Activated naive CD4-positive, alpha-beta T cell (primary cell): ENCODE measurements at places on chromosomes 3 and 15.

DNA sequence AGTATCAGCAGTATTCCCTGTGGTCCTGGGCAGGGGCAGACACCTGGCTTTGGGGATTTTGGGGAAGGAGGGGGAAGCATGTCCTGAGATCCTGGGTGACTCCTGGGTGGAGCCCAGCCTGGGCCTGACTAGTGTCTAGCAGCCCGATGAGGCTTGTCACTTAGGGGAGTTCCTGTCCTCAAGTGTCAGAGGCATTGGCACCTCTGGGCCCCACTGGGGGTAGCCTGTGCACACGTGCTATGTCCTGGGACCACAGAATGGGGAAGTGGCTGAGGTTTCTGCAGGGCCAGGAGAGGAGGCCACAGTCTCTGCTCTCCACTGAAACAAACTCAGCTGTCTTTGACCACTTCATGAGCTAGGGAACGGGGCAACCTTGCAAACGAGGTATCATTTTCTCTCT is 31.5 kb upstream of the ADCY5 start:
- no peak for DNase-seq

GRCh38 chr15:42069496-42070278 is 24.7 kb downstream of the PLA2G4D start:
- DNase-seq, result no peak

- DNase-seq, result no peak
Measured at GRCh38 chr15:61038387-61038786, 190.7 kb downstream of the RORA start.

- no peak for DNase-seq
Measured at GRCh38 chr3:126440709-126440995, 35.0 kb downstream of the ZXDC start.

DNA sequence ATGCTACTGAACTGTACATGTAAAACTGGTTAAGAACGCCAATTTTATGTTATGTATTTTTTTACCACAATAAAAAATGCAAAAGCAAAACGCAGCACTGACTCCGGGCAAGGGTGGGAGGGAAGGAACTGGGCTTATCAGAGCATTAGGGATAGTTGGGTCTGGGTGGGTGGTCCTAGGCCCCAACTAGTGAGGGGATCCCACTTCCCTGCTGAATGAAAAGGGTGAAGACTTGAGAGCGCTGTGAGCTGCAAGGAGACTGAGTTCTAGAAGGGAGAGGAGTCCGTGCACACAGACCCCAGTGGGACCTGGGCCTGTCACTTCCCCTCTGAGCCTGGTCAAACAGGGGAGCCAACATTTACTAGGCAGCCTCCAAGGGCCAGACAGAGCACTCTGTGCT is 98.6 kb downstream of the TPRA1 start:
- DNase-seq, result no peak

GRCh38 chr3:39267631-39268548 is 11.9 kb downstream of the CX3CR1 start:
- DNase-seq, result no peak

DNA sequence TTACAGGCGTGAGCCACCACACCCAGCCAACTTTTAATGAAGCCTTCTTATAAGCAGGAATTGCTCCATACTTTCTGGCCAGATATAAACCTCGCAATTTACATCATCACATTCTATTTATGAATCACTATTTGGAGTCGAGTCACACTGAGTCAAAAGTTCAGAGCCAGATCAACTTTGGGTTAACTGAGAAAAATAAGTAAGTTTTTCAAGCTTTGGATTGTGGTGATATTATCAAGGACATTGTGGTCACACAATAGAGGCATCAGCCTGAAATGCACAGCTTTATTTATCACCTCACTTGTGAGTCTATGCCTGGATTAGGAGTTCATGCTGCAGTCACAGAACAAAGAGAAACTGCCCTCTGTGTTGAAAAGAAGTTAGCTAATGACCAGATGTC is 1163.5 kb downstream of the ROBO1 start:
- no peak for DNase-seq

GRCh38 chr15:93209690-93210445 is 120.9 kb upstream of the RGMA start:
- no peak for DNase-seq

DNA sequence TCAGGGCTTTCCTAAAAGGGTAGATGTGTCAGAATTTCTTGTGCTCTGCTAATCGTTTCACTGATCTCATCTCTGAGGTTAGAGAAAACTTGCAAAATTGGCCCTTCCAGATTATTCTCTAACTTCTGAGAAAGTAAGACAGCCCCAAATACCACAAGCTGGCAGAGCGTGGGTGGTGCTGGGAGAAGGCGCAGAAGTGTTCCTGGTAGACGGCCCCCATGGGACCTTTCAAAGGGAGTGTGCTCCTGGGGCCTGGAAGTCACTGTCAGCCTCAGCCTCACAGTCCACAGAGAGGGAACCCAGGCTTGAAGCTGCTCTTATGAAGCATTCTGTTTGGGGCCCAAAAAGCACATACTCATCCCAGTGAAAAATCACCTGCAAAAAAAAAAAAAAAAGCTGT is 86.5 kb upstream of the PFN2 start:
- no peak for DNase-seq

DNA sequence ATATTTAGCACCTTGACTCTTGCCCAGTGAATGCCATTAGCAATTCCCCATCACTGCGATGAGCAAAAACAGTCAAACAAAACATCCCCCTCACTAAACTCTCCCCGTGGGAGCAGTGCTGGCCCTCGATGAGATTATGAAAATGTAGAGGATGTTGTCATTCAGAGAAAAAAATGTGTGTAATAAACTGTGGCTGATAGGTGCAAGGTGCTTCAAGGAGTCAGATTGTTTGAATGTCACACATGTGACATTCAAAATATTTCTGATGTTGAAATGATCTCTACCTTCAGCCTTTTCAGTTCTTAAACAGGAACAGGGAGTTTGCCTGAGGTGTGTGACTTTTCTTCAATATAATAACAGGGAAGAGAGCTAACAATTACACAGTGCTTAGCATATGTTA is 281.8 kb upstream of the TRIM42 start:
- DNase-seq, result no peak

DNA sequence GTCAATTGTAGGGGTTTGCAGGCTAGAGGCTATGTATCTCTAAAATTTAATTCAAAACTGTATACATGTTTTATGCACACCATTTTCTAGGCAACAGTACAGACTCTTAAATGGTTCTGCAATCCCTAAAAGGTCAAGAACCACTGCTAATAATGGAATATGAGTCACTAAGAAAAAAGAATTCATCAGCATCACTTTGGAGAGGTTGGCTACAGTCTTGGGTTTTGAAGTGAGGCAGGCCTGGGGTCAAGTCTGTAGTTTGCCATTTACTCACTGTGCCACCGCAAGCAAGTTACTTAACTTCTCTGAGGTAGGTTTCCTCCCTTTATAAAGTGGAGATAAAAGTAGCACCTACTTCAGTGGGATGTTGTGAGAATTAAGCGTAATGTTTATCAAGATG is 33.7 kb downstream of the THRB start:
- DNase-seq, result no peak

- DNase-seq, result no peak
Measured at GRCh38 chr3:133575086-133575485, 1.6 kb downstream of the CDV3 start.

DNA sequence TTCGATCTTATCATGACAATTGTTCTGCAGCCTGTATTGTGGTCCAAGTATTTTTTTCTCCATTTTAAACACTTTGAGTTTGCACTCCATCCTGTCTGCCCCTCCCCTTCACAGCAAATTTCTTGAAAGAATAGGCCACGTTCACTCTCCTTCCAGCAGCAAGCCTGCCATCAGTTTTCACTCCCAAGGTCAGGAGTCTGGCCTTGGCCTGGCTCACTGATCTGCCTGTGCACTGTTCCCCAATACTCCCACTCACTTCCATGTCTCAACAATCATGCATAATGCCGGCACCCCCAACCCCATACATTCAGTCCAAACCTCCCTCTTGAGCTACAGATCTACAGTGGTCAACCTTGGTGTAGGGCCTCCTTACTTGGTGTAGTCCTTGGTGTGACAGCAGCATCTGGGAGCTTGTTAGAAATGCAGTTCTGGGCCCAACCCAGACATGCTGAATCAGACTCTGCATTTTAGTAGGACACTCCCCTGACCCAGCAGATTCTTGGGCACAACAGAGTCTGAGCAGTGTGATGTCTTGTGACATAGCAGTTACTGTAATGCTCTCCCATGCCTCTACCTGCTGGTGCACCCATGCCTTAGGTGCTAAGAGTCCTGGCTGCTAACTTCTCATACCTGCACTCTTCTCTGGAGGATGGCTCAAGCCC is 58.3 kb upstream of the XCR1 start:
- no peak for DNase-seq

DNA sequence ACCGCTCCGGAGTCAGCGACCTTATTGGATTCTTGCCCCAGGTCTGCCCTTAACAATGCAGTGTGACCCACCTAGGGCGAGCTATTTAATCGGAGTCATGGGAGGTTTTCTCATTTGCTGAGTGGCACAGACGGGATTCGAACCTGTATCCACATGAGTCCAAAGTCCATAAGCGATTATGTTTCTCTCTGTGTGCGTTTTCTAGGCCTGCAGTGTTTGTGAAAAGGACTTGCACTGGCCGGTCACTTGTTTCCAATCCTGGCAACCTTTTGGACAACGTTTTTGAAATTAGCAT is 691 bp upstream of the HDGFL3 start:
- no peak for DNase-seq

- DNase-seq, result no peak
Measured at GRCh38 chr3:126111126-126111551, 27.2 kb upstream of the SLC41A3 start.

DNA sequence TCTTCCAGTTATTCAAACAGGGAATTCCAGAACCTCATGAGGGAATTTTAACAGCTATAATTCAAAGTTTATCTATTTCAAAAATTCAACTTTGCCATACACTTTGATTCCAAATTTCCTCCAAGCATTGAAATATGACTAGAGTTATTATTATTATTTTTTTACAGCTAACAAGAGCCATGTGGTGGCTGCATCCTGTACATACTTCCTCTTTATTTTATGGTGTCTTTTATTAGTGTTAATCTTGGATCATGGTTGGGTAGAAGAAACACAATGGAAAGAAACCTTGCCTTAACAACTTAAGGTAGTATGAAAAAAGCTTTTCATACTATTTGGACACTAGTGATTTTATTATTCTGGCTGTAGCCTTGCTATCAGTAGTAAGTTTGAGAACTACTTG is 52.7 kb downstream of the TFG start:
- no peak for DNase-seq

GRCh38 chr3:131323014-131323413 is 58.6 kb upstream of the NUDT16 start:
- DNase-seq, result no peak

- no peak for DNase-seq
Measured at GRCh38 chr3:122443090-122443489, 27.2 kb upstream of the WDR5B start.

GRCh38 chr3:184485906-184486305 is 75.7 kb upstream of the EPHB3 start:
- no peak for DNase-seq

DNA sequence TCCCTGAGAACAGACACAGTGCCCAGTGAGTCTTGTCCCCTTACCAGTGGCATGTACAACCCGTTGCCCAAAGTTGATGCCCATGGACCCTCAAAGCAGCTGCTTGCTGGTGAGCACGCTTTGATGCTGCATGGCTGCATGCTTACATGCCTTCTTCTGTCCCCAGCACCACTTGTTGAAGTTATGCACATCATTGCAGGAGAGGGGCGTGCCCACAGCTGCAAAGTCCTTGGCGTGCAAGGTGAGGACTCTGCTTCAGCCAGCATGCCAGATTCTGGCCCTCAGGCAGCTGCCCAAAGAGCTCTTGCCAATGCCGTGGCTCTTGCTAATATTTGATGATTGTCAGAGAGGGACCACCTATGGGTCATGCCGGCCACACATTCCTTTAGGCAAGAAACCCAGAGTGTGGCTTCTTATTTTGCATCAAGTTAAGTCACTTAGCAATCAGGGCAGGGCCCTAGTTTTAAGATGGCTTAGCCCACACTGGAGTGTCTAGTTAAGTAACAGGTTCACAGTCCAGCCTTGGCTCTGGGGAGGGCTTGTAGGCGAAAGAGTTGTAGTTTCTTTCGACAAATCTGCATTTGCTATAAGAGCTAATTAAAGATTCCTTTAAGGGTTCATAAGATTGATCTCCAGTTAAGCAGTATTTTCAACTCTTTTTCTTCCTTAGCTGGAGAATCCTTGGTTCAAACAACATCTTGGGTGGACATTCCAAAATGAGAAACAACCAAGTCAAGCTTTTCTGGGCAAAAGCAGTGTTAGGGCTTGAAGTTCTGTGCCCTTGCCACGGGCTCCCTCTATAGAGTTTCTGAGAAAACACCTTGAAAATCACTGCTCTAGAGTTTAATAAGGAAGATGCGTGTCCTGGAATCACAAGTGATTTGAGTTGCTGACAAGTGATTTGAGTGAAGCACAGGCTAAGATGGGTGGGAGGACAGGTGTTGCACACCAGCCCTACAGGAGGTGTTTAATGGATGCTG is 128.6 kb downstream of the SLCO3A1 start:
- no peak for DNase-seq

DNA sequence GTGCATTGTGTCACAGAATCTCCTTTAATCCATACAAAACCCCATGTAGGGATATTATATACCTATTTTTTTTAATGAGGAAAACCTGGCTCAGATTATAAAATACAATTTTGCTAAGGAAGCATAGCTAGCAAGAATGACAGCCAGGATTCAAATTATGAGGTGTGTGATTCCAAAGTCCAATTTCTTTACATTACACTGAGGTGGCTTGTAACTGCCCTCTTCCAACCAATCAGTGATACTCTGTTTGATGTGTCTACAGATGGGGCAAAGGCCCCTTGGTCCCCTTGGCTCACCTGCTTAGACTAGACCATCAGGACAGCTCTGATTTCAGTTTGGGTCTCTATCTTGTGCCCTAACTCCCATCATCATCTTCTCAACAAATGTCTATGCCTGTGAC is 120.3 kb upstream of the ADAMTS9 start:
- no peak for DNase-seq

- DNase-seq, result no peak
Measured at GRCh38 chr3:15148614-15149013, 49.7 kb upstream of the RBSN start.

- no peak for DNase-seq
Measured at GRCh38 chr3:32869513-32870047, 51.8 kb downstream of the TRIM71 start.

- no peak for DNase-seq
Measured at GRCh38 chr3:155809181-155809580, 3.1 kb upstream of the C3orf33 start.

GRCh38 chr15:90191794-90192509 is 9.2 kb upstream of the SEMA4B start:
- no peak for DNase-seq

DNA sequence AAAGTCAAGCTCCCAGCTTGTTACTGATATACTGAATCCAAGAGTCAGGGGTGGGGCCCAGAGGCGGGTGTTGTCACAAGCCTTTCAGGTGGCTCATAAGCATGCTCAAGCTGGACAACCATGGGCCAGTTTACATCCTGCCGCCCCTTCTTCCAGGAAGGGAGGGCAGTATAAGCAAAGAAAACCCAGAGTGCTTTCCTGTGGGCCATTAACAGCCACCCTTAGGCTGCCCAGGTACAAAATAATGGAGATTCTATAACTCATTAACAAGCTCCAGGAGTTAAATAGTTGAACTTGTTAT is 183.2 kb downstream of the NTRK3 start:
- no peak for DNase-seq

GRCh38 chr3:82048711-82049110 is 287.3 kb upstream of the GBE1 start:
- DNase-seq, result no peak
